Activated CD4-positive, alpha-beta memory T cell treated with anti-CD3 and anti-CD28 coated beads for 36 hours (primary cell): ENCODE measurements at places on chromosomes 7 and 10.

DNA sequence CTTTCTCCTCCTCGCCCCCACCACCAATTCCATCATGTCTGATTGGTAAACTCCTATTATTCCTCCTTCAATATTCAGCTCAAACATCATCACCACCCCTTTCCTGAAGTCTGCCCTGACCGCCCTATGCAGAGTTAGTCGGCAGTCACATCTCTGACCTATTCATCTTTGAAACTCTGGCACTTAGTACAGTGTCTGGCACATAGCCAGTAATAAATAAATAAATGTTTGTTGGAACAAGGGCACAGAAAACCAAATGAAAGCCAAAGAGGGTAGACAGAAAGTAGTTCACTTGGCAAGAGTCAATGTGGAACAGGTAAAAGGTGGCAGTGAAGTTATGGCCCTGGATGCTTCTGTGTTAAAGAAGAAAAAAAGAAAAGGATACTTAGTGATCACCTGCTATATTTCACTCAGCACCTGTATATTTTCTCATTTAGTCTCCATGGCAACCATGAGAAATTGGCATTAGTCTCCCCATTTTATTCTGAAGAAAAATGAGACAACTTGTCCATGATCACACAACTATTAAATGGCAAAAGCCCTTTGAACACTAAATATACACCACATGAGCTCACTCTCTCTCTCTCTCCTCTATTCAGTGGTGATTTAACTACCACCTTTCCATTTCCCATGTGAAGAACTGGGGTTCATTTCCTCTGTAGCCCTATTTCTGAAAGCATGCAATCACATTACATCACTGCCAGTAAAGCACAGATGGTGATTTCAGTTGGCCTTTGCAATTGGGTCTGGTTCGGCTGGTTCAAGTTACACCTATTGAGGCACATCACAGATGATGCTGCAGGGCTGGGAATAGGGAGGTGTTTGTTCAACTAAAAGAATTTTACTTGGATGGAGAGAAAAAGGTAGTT lies 25.3 kb downstream of the CHCHD3 start:
- no peak for DNase-seq

GRCh38 chr10:49783645-49784044 lies 21.5 kb upstream of the OGDHL start:
- DNase-seq, result no peak

DNA sequence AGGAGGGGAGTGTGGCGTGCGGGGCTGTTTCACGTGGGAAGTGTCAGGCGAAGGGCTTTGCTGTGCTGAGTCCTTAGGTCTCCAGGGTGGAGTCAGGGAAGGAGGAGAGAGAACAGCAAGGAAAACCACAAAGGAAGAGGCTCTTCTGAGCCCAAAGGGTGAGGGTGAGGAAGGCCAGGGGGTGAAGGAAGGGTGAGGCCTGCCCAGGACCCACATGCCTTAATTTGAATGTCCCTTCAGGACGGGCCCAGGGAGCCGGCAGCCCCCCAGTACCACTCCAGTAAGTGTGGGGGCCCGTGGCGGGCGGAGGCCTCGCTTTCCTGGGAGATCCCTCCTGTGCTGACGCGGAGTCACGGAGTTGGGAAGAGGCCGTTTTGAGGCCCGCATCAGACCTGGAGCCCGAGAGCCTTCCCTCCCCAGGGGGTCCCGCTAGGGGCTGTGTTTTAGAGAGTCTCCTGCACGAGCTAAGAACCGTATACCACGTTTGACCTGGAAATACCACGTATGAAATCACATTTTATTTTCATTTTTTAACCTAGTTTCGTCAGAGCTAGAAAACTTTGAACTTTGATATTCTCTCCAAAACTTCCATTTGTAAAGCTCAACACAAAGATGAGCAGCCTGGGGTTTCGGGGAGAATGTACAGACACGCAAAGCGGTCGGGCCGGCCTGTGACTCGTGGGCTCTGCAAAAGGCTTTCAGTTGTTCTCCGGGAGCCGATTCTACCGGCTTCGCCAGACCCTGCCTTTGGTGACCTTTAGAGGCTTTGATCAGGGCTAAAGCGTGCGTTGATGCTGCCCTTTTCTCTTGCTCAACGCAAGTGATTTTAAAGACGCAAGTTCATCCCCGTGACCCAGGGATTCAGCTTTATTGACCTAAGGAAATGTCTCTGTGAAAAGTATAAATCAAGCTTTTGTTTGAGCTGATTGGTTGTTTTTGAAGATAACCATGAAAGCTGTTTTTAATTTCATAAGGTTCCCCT lies 23.6 kb upstream of the TTYH3 start:
- no peak for DNase-seq

GRCh38 chr7:36366005-36366717 lies 23.5 kb upstream of the ANLN start:
- DNase-seq, result no peak

DNA sequence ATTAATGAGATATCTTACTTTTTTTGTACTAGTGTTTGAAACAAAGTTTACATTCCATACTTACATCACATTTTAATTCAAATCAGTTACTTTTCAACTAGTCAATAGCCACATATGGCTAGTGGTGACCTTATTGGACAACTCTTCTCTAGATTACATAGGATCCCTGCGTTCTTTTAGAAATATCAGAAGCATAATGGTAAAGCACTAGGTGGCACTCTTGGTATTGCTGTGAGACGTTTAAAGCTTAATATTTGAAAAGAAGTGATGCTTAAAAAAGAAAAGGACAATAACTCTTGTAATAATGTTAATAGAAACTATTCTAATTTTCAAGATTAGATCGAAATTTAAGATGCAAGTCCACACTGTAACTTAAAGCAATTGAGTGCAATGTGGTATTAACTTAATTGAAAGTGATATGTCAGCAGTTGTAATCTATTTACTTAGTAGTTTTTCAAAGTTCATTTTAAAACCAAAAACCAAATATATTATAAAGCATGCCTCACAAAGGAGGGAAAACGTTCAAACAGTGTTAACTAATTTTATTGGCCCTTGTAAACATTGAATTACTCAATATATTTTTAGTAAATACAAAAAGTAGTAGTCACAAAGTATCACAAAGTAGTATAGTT lies 339.1 kb downstream of the ATRNL1 start:
- no peak for DNase-seq

DNA sequence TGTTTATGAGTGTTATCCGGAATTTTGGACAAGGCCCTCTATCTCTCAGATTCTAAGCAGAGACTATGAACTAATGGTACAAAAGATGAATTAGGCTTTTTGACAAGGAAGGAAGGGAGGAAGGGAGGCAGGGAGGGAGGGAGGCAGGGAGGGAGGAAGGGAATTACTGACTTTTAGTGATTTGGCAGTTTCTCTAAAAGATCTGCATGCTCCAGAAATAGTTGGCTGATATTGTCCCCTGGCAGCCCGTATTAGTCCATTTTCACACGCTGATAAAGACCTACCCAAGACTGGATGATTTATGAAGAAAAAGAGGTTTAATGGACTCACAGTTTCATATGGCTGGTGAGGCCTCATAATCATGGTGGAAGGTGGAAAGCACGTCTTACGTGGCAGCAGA lies 1093.5 kb downstream of the NRG3 start:
- DNase-seq, result no peak

- DNase-seq, result no peak
Measured at GRCh38 chr10:34732926-34733325, 82.2 kb downstream of the PARD3 start.

DNA sequence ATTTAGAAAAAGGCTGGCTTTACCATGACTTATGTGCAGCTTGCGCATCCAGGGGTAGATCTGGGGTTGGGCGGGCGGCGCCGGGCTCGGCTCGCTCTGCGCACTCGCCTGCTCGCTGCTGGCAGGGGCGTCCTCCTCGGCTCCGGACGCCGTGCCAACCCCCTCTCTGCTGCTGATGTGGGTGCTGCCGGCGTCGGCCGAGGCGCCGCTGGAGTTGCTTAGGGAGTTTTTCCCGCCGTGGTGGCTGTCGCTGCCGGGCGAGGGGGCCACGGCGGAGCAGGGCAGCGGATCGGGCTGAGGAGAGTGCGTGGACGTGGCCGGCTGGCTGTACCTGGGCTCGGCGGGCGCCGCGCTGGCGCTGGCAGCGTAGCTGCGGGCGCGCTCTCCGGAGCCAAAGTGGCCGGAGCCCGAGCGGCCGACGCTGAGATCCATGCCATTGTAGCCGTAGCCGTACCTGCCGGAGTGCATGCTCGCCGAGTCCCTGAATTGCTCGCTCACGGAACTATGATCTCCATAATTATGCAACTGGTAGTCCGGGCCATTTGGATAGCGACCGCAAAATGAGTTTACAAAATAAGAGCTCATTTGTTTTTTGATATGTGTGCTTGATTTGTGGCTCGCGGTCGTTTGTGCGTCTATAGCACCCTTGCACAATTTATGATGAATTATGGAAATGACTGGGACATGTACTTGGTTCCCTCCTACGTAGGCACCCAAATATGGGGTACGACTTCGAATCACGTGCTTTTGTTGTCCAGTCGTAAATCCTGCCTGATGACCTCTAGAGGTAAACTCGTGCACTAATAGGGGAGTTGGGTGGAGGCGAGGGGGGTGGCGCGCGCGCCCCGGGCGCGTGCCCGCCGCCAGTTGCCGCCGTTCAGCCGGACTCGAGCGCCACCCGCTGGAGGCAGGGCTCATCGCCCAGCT lies at the start of gene HOXA5:
Gene HOXA5 (minus strand): TSS at position 659 of the 927 bp plus-strand sequence. CDS start 74 bp downstream, at position 585.
- DNase-seq, result no peak

DNA sequence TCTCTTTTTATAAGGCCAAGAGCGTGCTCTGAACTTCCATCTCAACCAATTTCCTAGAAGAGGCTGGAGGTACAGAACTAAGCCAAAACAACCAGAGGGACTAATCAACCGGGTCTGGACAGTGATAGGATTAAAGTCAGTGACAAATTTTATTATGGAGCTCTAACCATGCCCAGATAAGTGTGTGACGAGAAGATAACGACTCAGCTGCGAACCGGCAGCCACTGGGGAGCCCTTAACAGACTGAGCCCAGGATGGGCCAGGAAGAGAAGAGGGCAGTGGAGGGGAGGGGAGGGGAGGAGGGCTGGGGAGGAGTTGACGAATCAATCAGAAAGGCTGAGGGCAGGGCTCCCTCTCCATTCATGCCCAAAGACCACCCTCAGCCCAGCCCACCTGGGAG lies 119.9 kb downstream of the PLXNA4 start:
- DNase-seq, result no peak

- DNase-seq, result no peak
Measured at GRCh38 chr7:72709909-72710308, 118.1 kb downstream of the TYW1B start.

GRCh38 chr7:33516568-33516967 lies 387.2 kb downstream of the BBS9 start:
- no peak for DNase-seq

- DNase-seq, result no peak
Measured at GRCh38 chr10:103427866-103428265, 24.3 kb downstream of the CALHM2 start.

DNA sequence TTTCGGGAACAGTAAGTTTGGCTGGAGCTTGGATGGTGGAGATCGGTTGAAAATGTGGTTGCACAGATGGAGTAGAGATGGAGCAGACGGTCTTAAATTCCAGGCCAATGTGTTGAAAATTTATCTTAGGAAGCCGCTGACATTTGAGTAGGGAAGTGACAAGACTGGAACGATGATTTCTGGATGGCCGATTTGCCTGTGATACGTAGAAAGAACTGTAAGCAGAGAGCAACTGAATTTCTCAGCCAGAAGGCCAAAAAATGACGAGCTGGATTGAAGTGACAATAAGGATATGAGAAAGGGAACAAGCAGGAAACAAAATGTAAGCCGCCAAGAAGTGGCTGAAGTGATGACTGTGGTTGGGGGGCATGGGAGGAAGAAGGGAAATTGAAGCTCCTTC lies 687 bp upstream of the ARMC3 start:
- no peak for DNase-seq

GRCh38 chr10:127354992-127355391 lies 158.6 kb upstream of the INSYN2A start:
- DNase-seq, result no peak

DNA sequence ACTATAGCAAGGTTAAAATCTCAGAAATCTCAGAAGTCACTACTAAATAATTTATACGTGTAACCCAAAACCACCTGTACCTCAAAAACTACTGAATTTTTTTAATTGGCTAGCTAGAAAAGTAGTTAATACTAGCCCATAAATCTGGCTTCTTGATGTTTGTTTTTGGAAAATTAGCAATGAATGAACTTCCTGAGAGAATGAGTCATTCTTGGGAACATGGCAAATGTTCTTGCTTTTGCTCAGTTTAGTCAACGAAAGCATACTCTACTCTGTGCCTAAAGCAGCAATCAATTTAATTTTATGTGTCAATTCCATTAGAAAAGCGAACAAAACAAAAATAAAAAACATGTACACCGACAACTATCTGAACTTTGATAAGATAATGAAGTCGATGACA lies 69.2 kb downstream of the SEMA3E start:
- DNase-seq, result no peak

DNA sequence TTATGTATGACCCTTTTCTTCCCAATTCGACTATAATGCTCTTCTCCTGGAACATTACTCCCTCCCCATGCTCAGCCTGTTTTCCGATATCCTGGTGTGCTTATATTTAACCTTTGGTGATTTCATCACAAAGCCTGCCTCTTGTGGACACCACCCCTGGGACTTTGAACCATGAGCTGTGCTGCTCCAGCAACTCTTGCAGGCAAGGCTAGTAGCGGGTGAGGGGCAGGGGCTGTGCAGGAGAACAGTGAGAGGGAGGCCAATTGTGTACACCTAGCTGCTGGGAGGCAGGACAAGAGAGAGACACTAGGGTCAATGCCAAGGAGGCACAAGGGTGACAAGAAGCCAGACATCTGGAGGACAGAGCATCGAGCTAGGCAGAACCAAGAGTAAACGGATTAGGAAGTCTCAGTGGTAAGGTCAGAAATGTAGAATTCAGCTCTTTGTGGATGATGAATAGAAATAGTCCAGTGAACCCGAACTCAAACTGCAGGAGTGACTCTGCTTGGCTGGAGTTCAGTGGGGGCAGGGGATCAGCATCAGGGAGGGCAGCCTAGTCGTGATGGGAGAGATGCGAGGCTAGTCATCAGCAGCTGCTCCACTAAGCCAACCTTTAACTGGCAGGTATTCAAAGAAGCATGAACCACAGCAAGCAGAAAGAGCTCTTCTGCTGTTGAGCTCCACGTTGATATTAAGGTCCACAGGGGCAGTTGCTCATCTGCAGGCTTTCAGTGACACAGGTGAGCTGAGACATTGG lies 31.0 kb upstream of the MKI67 start:
- no peak for DNase-seq

DNA sequence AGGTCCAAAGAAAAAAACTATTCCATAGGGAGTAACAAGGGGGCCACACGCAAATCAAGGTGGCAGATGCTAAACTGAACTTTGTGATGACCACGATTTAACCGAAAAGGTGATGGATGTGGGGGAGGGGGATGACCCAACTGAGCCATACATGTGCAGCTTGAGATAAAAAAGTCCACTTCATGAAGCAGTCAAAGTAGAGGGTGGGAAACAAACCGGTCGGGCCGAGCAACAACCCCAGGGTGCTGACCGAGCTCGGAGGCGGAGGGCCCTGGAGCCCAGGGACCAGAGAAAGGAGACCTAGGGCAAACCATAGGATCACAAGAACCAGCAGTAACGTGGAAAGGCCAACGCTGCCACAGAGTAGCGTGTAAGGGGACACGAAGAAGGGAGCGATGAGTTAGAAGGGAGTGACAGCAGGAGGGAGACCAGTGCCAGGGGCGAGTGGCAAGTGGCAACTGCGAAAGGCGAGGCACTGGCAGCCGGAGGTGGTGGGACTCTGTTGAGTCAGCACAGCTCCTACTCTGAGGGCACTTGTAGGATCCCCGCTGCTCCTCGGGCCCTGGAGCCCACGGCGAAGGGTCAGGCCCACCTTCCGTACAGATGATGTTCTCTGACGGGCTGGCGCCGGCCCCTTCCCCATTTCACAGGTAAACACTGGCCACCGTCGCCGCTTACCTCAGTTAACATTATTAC lies 540 bp downstream of the SNX13 start:
- DNase-seq, result peak; percentile 66

GRCh38 chr7:41161041-41161587 lies 541.8 kb downstream of the INHBA start:
- no peak for DNase-seq
